ENCODE measurements at places on chromosomes 2 and 18. TPM values are rescaled to one million over a fixed set of nuclear protein-coding genes. Genes with fewer than 3 reads are reported as not detected.

The SLC16A14 gene
- total RNA-seq, result not detected

The TACR1 gene
- not detected for total RNA-seq

The DNER gene
- 126 TPM for total RNA-seq

The GNLY gene
- total RNA-seq, result not detected

The NEDD4L gene
- 10.9 TPM for total RNA-seq

The COL4A3 gene
- total RNA-seq, result 0.29 TPM

The PLEKHA3 gene
- 6.5 TPM for total RNA-seq

The IL1RL2 gene
- 0.39 TPM for total RNA-seq

The MBD1 gene
- total RNA-seq, result 36.3 TPM

The TMEM182 gene
- 3.4 TPM for total RNA-seq

The IL1B gene
- total RNA-seq, result 57.5 TPM

The SLC8A1 gene
- total RNA-seq, result 8.5 TPM

The RAPGEF4 gene
- total RNA-seq, result 2.4 TPM

The ABCB11 gene
- total RNA-seq, result not detected

The VSNL1 gene
- total RNA-seq, result not detected

The CCDC148 gene
- 1.4 TPM for total RNA-seq

The CD8A gene
- not detected for total RNA-seq

The ALK gene
- 0.12 TPM for total RNA-seq

The LMAN1 gene
- 112 TPM for total RNA-seq

The NMUR1 gene
- not detected for total RNA-seq

The AUP1 gene
- 144 TPM for total RNA-seq

The CD8B2 gene
- total RNA-seq, result not detected

The LBX2 gene
- total RNA-seq, result 10.6 TPM

The FASTKD2 gene
- total RNA-seq, result 48.5 TPM

The PPP1R1C gene
- 4.2 TPM for total RNA-seq

The CLK1 gene
- 78.1 TPM for total RNA-seq

The DSEL gene
- total RNA-seq, result 0.68 TPM

The NEU4 gene
- not detected for total RNA-seq

The OTOS gene
- total RNA-seq, result not detected

The DOK6 gene
- not detected for total RNA-seq

The MYCN gene
- not detected for total RNA-seq

The GPR55 gene
- 0.24 TPM for total RNA-seq

The TMEFF2 gene
- total RNA-seq, result 0.10 TPM

The TUBB8B gene
- not detected for total RNA-seq

The SERPINB11 gene
- not detected for total RNA-seq

The SLC14A1 gene
- total RNA-seq, result 43.4 TPM

The ANKRD23 gene
- total RNA-seq, result 1.8 TPM

The COL4A4 gene
- 1.4 TPM for total RNA-seq

The VWC2L gene
- not detected for total RNA-seq
